ENCODE measurements at places on chromosomes 3 and 15.

- H3K4me1 ChIP-seq, result no peaks in the 10 kb centered on the region
- no peak overlapping the region for H3K27ac ChIP-seq
- peaks cover 2% of the 10 kb centered on the region for H3K27me3 ChIP-seq
- DNase-seq, result no peak
- no peaks in the 10 kb centered on the region for H3K36me3 ChIP-seq
These were observed 8.0 kb upstream of the MYZAP start for GRCh38 chr15:57583720-57584119.

- DNase-seq, result no peak
- no peaks in the 10 kb centered on the region for H3K27me3 ChIP-seq
- H3K4me3 ChIP-seq, result no peak overlapping the region
- H3K36me3 ChIP-seq, result no peaks in the 10 kb centered on the region
- H3K27ac ChIP-seq, result no peak overlapping the region
These were observed 141.8 kb downstream of the XXYLT1 start for GRCh38 chr3:195129072-195129643.

- no peaks in the 10 kb centered on the region for H3K4me1 ChIP-seq
- peaks cover 8% of the 10 kb centered on the region for H3K36me3 ChIP-seq
- no peak for DNase-seq
These were observed 9.6 kb upstream of the TRPM1 start for GRCh38 chr15:31111091-31111647.

GRCh38 chr3:48739955-48740823 lies 23.2 kb upstream of the IP6K2 start:
- H3K4me1 ChIP-seq, result no peaks in the 10 kb centered on the region
- H3K27me3 ChIP-seq, result no peaks in the 10 kb centered on the region
- H3K36me3 ChIP-seq, result no peaks in the 10 kb centered on the region
- no peak overlapping the region for H3K27ac ChIP-seq
- peak; percentile 90 for DNase-seq

GRCh38 chr3:42612928-42613327 lies 12.4 kb downstream of the NKTR start:
- peaks cover 18% of the 10 kb centered on the region for H3K4me1 ChIP-seq
- H3K4me3 ChIP-seq, result no peak overlapping the region
- no peaks in the 10 kb centered on the region for H3K27me3 ChIP-seq
- no peak for DNase-seq
- peaks cover 11% of the 10 kb centered on the region for H3K36me3 ChIP-seq

GRCh38 chr3:59082106-59082505 lies 32.3 kb upstream of the CFAP20DC start:
- no peak overlapping the region for H3K27ac ChIP-seq
- H3K36me3 ChIP-seq, result no peaks in the 10 kb centered on the region
- no peak for DNase-seq

DNA sequence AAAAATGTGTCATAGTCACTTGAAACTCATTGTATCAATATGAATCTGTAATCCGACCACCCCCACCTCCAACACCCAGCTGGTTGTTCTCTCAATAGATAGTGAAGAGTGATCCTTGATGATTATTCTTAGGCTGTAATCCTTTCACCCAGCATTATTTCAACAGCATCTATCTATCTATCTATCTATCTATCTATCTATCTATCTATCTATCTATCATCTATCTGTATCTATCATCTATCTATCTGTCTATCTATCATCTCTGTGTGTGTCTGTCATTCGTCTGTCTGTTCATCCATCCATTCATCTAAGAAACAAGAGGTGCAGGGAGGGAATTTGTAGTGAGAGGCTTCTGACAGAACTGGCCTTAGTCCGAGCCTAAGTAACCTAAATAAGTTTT lies 78.7 kb upstream of the IGSF10 start:
- peaks cover 46% of the 10 kb centered on the region for H3K4me1 ChIP-seq
- no peak overlapping the region for H3K4me3 ChIP-seq
- DNase-seq, result no peak
- no peaks in the 10 kb centered on the region for H3K36me3 ChIP-seq
- no peaks in the 10 kb centered on the region for H3K27me3 ChIP-seq

All from WTC11 (cell line).